Activated T-cell treated with anti-CD3 and anti-CD28 coated beads, Interleukin-2, amount 50 U/mL, for 48 hours (primary cell): ENCODE measurements at places on chromosomes 12 and 14.

DNA sequence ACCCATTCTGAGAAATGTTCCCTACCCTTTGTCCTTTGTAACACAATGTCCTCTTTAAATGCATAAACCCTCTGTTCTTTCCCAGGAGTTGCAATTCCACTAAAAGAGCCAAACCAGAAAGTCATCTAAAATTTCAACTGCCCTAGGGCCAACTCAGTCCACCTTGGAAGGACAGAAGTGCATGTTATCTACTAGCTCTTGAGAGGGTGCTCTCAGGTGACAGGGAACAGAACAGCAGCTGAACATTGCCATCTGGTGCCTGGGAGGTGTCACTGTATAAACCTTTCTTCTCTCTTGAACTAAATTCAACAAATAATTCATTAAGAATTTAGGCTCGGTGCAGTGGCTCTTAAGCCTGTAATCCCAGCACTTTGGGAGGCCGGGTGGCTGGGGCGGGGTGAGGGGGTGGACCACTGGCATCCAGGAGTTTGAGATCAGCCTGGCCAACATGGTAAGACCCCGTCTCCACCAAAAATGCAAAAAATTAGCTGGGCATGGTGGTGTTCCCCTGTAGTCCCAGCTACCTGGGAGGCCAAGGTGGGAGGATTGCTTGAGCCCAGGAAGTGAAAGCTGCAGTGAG is 10.3 kb upstream of the FERMT2 start:
- DNase-seq = peak; percentile 53

- no peak for DNase-seq
Observed at GRCh38 chr12:108720757-108721514, 10.4 kb downstream of the CORO1C start.

DNA sequence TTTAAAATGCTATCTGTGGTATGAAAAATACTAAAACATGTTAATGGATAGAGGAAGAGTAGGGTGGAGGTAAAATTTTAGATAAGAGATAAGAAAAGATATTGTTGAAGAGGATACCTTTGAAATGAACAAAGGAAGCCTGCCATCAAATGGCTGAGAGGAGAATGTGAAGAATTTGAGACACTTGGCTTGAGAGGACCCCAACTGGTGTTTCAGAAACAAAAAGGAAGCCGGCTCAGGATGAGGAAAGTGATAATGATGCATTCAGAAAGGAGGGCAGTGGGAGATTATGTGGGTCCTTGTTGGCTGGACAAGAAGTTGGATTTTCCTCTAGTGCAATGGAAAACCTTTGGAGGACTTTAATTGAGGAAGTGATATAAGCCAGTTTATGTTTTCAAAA is 264.4 kb downstream of the DUSP6 start:
- no peak for DNase-seq

- DNase-seq = no peak
Observed at GRCh38 chr12:24770334-24770733, 178.6 kb downstream of the BCAT1 start.

- no peak for DNase-seq
Observed at GRCh38 chr14:79424462-79424861, 786.8 kb downstream of the DIO2 start.

- DNase-seq = no peak
Observed at GRCh38 chr12:83473408-83474095, 786.8 kb downstream of the TMTC2 start.

DNA sequence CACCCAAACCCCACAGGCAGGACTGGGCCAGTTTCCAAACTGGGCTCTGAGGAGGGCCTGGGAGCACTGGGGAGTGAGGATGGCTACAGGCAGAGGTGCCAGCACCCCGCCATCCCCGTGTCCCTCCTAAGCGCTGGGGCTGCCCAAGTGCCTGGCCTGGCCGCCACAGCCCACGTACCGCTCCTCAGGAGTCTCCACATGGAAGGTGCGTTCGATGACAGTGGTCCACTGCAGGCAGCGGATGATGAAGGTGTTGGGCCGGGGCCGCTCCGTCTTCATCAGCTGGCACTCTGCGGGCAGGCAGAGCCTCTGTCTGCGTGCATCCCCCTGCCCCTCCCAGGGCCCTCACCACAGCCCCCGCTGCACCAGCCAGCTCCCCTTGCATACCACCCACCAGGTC is 19.1 kb downstream of the AKT1 start:
- no peak for DNase-seq

DNA sequence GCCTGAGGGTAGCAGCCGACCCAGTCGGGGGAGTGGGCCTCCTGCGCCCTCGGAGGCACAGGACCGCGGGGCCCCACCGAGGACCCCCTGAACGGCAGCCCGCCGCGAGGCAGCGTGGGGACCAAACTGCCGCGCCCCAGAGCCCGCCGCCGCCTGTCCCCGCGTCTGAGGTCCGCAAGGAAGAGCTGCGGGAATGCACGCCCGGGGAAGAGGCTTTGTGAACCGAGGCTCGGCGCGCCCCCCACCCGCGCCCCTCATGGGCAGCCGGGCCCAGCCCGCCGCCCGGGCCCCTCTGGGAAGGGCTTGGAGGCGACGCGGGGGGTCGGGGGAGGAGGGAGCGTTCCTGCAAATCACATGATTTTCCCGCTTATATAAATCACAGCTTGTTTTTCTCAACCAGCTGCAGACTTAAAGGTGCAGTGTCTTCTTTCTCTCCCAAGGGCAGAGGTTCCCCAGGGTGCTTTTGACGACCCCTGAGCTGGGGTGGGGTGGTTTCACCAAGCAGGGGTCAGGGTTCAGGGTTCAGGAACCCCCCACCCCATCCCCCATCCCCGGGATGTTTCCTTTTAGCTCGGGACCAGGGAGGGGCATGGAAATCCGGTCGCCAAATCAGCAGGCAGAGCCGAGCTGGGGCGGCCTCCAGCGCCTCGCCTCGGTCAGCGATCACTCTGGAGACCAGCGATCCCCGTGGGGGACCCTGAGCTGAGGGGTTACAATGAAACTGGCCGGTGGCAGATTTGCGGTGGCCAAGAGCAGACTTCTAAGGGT is 44.7 kb upstream of the ATP23 start:
- DNase-seq = peak; percentile 48

DNA sequence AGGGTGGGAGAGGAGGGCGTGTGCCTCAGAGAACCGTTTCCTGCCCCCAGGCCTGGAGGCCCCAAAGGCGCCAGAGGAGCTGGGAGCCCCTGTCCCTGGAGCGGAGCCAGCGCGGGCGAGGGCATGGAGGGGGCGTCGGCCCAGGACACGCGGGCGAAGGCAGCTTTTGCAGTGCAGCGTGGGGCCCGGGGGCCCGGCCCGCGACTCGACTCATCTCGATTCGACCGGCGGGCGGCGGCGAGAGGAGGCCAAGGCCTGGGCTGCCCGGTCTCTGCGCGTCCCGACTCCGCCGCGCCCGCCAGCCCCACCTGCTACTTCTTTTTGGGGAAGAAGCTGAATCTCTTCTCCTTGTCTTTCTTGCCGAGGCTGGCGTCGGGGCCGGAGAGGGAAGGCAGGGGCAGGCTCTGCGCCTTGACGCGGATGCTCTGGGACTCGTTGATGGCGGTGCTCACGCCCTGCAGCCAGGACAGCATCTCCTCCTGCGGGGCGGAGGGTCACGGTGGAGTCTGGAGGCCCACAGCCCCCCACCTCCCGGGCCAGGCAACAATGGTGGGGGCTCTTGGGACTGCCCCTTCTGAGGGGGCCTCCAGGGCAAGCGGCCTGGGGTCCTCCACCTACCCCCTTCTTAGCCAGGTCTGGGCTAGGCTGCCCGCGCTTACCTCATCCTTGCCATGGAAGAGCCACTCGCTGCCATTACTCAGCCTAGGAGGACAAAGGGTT is 44.9 kb downstream of the PLEKHG3 start:
- DNase-seq = no peak

DNA sequence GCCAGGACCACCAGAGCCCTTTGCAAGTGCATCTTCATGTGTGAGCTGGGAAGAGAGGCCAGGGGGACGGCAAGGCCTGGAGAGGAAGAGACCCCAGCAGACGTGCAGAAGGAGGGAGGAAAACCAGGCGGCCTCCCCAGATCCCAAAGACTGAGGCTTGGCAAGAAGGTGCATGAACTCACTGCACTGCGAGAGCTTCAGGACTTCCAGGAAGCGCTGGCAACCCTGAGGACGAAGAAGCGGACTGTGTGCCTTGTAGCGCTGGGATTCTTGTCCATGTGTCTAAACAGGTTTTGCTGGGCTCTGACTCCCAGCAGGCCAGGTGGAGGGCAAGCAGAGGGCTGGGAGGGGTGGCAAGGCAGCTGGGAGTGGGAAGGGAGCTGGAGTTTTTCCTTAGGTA is 939 bp downstream of the TGFB3 start:
- DNase-seq = no peak

- no peak for DNase-seq
Observed at GRCh38 chr12:42410340-42410739, 84.4 kb downstream of the PPHLN1 start.

- no peak for DNase-seq
Observed at GRCh38 chr12:27425306-27425705, 21.2 kb upstream of the SMCO2 start.

DNA sequence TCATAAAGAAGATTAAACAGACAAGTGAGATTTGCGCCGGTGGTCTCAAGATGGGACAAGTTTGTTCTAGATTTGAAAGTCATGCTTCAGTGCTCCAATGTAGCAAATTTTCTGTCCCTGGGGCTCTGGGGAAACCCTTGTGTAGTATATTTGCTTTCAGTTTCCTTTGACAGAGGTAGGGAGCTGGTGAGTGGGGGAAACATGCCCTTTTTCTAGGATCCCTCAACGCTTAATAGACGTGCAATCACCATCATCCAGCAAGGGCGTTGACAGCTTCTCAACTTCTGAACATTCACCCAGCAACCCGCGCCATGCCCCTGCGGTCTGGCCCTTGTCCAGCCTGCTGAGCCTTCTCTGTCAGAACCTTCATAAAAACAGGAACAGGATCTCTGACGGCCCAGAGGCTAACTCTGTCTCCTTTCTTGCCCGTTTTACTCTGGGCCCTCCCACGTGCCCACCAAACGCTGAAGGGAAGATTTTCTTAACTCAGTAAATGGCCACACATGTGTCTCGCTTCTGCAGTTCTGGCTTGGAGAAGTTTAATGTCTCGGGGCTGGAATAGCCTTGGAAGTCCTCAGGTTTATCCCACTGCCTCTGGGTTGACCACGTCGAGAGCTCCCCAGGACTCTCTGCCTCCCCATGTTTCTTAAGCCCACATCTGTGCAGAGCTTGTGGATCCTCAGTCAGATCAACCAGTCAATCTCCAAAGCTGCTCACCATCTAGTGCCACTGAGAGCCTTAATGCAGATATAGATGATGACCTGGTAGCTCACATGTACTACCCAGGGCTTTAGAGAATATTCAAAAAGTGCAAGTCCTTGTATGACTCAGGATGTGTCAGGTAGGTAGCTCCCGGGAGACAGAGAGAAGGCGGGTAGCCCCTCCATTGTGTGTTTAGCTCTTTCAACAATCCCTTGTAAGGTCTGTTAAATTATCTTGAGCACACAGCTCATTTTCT is 58.1 kb upstream of the CCND2 start:
- peak; percentile 59 for DNase-seq

DNA sequence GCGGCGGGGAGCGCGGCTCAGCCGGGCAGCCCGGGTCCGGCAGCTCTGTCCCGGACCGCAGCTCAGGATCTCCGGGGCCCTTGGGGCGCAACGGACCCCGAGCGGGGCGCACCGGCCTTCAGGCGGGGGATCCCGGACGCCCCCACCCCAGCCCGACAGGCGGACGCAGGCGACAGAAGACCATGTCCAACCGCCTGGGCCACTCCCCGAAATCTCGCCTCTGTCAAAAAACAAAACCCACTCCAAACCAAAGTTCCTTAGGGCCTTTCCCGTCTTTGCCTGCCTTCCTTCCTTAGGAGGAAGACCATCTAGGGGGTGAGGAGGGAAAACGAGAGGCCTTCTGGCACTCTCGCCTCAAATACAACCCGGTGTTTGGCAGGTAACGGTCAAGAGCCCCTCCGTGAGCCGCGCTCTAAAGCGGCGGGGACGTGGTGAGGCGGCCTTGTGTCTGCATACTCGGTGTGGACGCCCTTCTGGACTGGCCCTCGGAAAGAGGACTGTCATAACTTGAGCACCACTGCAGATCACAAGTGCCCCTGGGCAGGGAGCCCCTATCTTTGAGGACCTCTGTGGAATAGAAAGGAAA is 604 bp downstream of the HCFC2 start:
- peak; percentile 26 for DNase-seq

GRCh38 chr14:43019826-43020225 is 1413.2 kb downstream of the LRFN5 start:
- no peak for DNase-seq

GRCh38 chr14:96602186-96602585 is 100.0 kb downstream of the PAPOLA start:
- DNase-seq = no peak

- peak; percentile 57 for DNase-seq
Observed at GRCh38 chr14:77615361-77616132, 890 bp downstream of the SPTLC2 start.

- no peak for DNase-seq
Observed at GRCh38 chr14:48333221-48333920, 658.0 kb upstream of the MDGA2 start.

DNA sequence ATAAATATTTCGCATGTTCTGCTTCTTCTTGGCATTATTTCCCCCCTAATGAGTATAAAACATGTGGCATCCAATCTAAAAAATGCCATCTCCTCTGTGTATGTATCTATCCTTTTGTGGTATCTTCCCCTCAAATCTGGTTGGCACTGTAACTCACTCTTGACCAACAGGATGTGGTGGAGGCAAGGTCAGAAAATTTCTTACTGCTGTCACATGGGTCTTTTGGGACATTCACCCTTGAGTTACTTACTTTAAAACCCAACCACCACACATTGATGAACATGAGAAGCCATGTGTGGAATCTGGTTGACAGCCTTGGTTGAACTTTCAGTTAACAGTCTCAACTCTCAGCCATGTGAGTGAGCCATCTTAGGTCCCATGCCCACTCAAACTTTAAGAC is 516.9 kb downstream of the SLC16A7 start:
- DNase-seq = no peak

DNA sequence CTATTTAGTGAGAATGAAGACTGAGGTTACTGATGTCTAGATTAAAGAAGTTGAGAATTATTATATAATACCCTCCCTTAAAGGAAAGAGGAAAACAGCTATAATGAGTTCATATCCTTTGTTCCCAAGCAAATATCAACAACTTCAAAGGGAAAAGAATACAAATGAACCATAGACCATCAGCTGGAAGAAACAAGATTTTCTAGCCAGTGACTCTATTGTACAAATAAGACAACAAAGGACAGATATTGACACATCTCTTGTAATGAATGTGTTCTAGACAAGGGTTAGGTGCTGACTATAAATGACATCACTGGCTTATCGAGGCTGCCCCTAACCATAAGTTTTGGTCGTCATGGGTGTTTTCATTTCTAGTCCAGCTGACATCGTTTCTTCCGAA is 48.2 kb downstream of the SLC38A4 start:
- DNase-seq = no peak

DNA sequence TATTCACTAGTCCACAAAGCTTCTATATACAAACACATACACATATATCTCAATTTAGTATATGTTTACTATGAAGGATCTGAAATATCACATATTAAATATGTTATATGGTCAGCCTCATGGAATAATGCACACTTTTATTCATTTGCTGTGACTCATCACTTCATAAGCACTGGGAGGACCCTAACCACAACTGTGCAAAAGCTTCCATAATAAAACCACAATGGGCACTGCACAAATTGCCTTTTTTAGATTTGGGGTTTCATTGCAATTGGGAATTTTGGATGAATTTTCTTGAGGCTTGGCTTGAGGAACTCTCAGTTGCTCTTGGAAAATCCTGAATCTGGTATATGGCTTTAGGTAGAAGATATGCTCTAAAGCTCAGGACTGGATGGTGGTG is 399.4 kb downstream of the C12orf75 start:
- no peak for DNase-seq

GRCh38 chr12:11569716-11570115 is 79.8 kb upstream of the ETV6 start:
- no peak for DNase-seq
